ENCODE measurements at places on chromosomes 16 and 17.

DNA sequence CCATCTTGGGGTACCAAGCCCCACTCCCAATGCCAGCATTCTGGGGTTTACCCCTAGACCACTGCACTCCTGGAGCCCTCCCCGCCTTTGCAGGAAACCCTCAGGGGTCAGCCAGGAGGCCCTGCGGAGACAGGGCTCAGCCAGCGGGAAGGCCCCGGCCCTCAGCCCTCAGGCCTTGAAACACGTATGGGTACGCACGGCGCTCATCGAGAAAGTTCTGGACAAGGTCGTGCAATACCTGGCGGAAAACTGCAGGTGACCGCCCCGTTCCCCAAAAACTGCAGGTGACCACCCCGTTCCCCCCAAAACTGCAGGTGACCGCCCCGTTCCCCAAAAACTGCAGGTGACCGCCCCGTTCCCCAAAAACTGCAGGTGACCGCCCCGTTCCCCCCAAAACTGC is 24.7 kb downstream of the SGSM2 start:
- DNase-seq = no peak

DNA sequence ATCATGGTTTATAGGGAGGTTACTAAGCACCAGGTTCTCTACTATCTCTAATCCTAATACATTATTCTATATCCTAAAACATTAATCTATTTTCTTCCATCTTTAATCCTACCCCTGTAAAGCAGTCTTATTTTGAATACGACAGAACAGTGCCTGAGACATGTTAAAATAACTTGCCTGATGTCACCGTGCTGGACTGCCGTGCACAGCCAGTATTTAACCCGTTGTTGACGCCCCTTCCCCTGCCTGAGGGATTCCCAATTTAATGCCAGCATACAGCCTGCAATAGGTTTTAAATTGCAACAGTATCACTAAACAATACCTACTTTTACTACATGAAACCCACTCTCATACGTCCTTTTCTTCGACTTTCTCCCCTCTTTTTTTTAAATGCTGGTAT is 133.3 kb downstream of the PARN start:
- DNase-seq = no peak

DNA sequence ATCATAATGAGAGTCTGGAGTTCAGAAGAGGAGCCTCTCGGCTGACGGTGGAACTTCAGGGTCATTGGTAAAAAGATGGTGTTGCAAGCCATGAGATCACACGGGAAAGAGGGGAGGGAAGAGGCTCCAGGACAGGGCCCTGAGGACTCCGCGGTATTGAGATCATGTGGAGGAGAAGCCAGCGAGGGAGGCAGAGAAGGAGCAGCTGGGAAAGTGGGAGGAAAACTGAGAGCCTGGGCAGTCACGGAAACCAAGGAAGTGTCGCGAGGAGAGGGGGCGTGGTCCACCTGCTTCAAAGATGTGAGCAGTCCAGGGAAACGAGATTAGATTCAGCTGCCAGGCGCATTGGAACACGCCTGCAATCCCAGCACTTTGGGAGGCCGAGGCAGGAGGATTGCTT is 27.7 kb upstream of the SBK1 start:
- peak; percentile 42 for DNase-seq

GRCh38 chr16:68367030-68367429 is 56.2 kb downstream of the PRMT7 start:
- DNase-seq = peak; percentile 46

GRCh38 chr17:31417051-31417792 is 25.7 kb downstream of the RAB11FIP4 start:
- no peak for DNase-seq

Measured in right kidney (tissue), 9 donors.